ENCODE measurements at places on chromosomes 12 and 14. TPM values are rescaled to one million over a fixed set of nuclear protein-coding genes. Genes with fewer than 3 reads are reported as not detected.
A peak's percentile ranks its signal among the peaks of the same experiment; 100 is the strongest.

DNA sequence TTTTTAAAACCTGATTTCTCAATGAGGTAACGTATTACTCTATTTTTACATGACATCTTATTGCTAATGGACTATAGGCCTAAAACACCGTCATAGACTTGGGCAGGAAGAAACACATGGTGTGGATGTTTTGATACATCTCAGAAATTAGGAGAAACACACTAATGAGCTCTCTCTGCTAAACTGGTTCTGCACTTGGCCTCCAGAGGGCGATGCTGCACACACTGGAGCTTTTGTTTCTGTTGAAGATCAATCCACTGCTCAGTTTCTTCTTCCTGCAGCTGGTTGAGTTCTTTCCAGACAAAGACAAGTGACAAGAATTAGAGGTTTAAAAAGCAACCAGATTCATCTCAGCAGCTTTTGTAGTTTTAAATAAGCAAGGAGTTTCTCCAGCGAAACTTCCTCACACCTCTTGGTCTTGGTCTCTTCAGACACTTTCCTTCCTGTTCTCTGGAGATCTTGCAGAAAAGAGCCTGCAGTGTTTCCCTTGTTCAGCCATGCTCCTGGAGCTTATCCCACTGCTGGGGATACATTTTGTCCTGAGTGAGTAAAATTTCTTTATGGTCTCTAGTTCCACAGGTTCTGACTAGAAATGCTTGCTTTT is 178.5 kb upstream of the OR4E1 start:
- DNase-seq: peak; percentile 58

GRCh38 chr12:110637869-110638441 is 24.0 kb downstream of the TCTN1 start:
- no peak for DNase-seq

- DNase-seq: no peak
Measured at GRCh38 chr12:34393821-34394150, 371.5 kb downstream of the ALG10 start.

DNA sequence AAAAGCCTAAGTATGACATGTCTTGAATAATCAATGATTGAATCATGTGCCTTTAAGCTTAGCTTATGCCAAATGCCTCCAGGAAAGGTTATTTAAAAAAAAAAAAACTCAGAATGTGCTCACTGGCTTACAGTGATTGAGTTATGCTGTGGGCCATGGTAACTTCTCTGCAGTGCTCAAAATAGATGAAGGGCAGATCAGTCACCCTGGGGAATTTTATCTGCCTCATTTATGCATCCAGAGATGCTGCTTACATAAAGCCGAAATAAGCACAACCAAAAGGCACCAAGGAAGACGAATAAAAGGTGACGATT is 118.7 kb upstream of the MDM1 start:
- no peak for DNase-seq

DNA sequence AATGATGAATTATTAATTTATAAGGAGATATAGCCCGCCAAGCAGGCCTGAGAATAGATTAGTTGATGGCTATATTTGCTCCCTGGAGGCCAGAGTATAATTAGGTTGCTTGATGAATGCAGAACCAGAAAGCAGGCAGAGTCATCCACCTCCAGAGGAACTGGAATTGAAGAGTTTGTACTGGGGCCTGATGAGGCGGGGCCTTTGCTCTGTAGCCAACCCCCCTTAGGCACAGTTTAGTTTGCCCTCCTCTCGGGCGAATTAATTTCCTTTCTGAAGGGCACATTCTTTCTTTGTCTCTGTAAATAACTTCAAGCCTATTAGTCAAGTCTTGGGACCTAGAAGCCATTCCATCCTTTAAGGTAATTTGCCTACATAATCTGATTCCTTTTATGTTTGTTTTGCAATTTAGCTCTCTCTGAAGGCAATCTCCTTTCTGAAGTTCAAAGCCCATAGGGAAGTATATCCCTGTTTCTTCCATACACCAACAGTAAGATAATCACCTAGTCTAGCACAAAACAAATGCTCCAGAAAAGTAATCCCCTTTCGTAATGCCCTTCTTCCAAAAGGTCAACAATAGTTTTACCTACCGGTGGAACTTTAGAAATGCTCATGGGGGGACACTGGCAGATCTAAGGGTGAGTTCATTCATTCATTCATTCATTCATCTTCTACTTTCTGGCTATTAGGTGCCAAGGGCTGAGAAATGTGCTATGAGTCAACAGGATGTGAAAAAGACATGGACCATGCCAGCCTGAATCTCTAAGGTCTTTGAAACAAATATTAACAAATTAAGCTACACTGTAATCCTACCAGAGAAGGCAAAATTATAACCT is 84.8 kb upstream of the NUDT4 start:
- DNase-seq: no peak

GRCh38 chr12:124915239-124916236 is 1.1 kb upstream of the UBC start:
- peak; percentile 50 for DNase-seq

- no peak for DNase-seq
Measured at GRCh38 chr12:52439845-52440244, 5.7 kb upstream of the KRT75 start.

GRCh38 chr12:54139019-54139418 is 49.8 kb downstream of the SMUG1 start:
- no peak for DNase-seq

- peak; percentile 53 for DNase-seq
Measured at GRCh38 chr12:91139286-91139685, 28.0 kb upstream of the LUM start.

DNA sequence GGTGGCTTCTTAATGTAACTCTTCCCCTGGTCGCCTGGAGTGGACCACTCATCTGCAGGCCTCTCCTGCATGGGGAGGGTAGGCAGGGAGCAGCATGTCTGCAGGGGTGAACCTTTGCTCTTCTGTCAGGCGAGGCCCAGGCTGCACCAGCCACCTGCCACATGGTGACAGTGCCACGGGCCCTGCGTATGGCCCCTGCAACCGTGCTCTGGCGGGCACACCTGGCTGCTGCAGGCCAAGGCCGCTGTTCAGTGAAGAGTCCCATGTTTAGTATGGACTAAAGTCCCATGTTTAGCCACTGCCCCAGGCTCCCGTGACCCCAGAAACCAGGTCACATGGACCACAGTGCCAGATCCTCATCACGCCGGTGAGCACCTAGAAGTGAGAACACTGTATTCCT is 187.0 kb downstream of the ADGRD1 start:
- DNase-seq: no peak

- DNase-seq: no peak
Measured at GRCh38 chr12:89645434-89645833, 63.2 kb downstream of the ATP2B1 start.

DNA sequence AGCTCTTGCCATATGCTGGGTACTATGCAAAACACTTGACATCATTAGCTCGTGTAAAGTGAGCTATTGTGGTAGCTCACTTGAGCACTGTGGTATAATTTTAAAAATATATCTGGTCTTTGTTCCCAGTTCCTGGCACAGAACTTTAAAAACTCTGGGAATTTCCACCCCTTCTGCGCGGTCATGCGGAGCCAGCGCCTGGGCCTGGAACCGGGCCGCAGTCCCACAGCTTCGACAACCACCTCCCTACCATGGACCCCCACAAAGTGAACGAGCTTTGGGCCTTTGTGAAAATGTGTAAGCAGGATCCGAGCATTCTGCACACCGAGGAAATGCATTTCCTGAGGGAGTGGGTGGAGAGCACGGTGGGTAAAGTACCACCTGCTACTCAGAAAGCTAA is 123.1 kb downstream of the NUAK1 start:
- DNase-seq: no peak

DNA sequence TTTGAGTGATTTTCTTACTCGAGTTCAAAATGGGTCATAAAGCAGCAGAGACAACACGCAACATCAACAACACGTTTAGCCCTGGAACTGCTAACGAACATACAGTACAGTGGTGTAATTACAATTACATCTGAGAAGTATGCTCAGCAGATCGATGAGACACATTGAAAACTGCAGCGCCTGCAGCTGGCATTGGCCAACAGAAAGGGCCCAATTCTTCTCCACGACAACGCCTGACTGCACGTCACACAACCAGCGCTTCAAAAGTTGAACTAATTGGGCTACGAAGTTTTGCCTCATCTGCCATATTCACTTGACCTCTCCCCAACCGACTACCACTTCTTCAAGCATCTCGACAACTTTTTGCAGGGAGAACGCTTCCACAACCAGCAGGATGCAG is 145.6 kb downstream of the SCARB1 start:
- DNase-seq: no peak

GRCh38 chr12:68871921-68872320 is 61.0 kb downstream of the CPM start:
- DNase-seq: peak; percentile 11

DNA sequence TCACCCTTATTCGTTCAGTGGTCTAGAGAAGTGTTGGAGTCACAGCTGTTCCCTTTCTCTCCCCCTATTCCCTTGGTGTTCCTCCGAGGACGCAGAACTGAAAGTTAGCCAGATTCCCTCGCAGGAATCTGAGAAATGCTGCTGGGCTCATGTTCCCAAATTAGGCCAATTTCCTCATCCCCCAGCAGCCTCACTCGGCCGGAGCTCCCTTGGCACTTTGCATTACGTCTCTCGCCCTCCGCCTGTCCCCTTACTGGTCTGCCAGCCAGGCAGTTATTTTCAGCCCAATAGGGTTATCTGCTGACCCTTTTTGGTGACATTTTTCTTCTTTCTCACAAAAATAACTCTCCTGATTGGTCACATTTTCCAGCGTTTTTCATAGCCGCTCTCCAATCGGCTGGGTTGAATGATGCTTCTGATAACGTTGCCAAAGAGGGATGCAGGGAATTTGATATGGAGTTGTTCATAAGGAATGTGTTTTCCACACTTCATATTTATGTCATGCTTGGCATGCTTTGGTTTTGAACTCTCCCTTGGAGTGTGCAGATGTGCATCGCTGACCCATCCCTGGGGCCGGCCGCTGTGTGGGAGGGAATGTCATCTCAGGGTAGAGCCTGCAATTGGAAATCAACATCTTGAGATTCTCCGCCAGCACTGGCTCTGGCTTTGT is 9.9 kb downstream of the IFT43 start:
- no peak for DNase-seq

DNA sequence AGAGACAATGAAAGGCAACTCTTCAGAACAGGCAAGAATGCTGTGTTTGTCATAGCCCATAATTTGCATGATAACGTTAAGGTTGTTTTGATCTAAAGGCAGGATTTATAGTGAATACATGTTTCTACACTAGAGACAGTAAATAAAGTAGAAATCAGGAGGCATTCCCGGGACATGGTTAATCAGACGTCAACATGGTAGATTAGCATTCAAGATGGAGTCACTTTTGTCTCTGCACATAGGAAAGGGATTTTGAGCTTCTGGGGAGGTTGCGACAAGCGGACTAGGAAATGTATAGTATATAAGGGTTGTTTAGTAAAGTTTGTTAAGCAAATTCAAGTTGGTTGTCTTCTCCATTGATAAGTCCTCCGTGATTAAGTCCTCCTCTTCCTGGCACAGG is 2.8 kb upstream of the RNASE1 start:
- no peak for DNase-seq

- DNase-seq: no peak
Measured at GRCh38 chr12:51863933-51864832, 15.7 kb upstream of the FIGNL2 start.

GRCh38 chr12:119258149-119258548 is 76.4 kb upstream of the CCDC60 start:
- DNase-seq: no peak

DNA sequence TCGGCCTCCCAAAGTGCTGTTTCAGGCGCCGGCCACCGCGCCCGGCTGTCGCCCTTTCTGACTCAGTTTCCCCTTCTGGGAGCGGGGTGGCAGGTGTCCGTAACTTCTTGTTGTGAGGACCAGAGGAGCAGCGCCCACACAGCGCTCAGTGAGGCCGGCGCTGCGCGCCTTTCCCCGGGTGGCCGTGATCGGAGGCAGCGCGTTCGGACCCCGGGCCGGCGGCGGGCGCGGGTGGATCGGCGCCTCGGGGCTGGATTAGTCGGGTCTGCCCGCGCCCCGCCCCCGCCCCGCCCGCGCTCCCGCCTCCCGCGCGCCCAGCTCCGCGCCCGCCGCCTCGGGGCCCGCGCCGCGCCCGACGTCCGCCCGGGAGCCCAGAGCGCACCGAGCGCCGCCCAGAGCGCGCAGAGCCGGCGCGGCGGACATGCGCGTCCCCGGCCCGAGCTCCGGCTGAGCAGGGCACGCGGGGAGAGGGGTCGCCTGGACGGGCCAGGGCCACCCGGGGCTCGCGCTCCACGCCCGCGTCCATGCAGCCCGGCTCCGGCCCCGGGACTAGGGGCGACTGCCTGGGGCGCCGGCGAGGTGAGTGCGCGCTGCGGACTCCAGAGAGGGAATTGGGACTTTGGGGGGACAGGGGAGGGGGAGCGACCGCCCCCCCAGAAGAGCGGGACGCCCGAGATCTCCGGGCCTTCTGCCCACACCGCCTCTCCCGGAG is 50.6 kb downstream of the LRCOL1 start:
- DNase-seq: peak; percentile 39

DNA sequence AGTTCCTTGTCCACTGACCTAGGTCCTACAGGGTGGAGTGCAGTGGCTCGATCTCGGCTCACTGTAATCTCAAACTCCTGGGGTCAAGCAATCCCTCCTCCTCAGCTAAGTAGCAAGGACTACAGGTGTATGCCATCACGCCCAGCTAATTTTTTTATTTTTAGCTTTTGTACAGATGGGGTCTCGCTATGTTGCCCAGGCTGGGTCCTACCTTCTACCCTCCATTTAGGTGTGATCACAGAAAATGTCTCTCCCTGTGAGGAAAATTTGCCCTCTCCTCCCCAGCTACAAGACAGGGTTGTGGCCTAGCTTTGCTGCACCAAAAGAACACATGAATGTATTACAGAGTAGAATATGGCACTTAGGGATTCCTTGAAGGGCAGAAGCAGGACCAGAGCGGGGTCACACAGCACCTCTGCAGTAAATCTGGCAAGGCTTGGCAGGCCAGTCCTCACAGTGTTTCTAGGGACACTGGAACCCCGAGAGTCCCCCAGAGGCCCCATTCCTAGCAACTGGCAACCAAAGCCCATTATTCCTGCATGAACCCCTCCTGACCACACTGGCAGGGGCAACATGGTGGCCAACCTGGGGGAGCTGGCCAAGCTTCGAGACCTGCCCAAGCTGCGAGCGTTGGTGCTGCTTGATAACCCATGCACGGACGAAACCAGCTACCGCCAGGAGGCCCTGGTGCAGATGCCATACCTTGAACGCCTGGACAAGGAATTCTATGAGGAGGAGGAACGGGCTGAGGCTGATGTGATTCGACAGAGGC is 2.0 kb upstream of the ENO2 start:
- DNase-seq: no peak

DNA sequence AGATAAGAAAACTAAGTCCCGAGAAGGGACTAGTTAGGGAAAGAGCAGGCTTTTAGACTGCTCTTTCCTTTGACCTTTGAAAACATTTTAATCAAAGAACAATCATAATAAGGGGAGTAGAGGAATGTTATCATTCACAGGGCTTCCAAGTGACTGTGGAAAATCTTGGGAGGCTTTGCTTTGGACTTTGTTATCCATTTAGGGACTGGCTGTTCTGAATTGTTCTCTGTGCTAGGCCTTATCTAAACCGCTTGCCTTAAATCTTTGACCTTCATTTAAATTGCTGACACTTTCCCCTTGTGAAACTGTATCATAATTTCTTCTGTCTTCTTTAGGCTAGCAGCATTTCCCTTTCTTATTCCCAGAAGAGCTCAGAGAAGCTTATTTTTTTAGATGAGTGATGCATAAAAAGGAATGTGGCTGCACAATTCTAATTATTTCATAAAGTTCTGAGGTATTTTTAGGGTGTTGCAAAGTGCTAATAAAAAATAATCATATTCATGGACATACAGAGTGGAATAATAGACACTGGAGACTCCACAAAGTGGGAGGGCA is 9.5 kb upstream of the CALM1 start:
- DNase-seq: no peak

Gene FAM90A1
- not detected for total RNA-seq

Gene TAS2R31
- 4.3 TPM for total RNA-seq

Gene TMPO
- total RNA-seq: 150 TPM

Gene KRT6B
- not detected for total RNA-seq

Gene SYNDIG1L
- not detected for total RNA-seq

Gene HSPA2
- 8.2 TPM for total RNA-seq

Data from endothelial cell of umbilical vein (primary cell).